ENCODE measurements at places on chromosomes 2 and 18.

DNA sequence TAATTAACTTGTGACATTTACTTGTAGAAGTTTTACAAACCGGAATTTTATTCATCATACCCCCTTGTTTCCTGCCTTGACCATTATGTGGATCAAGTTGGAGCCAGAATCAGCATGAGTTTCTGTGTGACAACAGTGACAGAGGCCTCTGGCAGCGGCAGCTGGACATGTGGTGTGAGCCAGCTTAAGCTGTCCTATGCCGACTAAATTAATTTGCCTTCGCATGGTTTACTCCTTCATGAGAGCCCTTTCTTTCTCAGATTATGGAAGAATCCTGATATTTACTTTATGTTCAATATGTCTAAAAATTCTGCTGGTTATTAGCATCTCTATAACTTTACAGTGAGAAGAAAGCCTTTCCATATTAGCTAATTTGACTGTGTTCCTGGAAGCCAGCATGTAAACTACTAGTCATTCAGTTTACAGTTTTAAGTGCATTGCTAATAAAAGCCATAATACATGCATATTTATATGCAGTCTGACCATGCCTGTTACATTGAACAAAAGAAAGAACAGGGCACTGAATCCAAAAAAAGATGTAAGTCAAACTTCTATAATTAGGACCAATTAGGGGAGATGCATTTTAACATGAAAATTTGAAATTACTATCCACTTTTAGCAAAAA is 495.8 kb upstream of the ACVR2A start:
- DNase-seq, result no peak

DNA sequence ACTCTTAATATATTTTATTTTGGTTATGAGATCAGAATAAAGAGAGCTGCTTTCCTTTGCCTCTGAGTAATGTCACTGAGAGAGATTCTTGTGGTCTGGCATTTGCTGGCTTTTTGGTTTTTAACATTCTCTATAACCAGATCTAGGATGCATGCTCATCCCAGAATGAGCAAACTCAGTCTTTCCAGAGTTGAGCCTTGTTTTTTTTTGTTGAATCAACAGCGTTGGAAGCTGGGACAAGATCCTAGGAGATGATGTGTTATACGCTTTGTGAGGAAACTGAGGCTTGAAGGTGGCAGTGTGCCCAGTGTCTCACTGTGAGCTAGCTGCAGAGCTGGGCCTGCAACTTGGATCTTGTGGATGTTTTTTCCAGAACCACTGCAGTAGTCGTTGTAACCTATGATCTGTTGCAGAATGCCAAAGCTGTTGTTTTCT is 19.5 kb downstream of the MYO1B start:
- no peak for DNase-seq

DNA sequence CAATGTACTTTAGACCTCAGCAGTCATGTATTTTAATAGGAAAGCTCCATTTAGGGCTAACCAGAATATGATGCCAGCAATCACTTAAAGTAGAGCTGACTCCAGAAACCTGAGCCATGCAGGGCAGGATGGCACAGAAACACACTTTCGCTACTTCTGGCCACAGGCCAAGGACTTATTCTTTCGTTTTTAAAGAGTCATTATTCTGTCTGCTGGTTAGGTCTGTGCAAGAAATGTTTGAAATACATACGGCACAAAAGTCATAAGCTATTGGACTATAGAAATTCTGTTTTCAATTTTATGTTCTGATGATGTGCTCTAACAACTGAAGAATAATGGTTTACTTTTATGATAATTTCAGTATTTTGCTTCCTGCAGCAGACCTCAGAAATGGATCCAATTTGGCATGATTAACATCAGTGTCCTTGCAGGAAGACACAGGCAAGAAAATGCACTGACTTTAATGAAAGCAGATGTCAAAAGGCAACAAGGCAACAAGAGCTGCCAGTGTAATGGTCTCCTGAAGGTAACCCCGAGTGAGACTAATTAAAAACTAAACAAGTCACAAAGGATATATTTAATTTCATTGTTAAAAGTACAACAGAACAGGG is 114.4 kb upstream of the CHRNA1 start:
- DNase-seq, result no peak

GRCh38 chr2:241261628-241262027 is 53.8 kb downstream of the HDLBP start:
- DNase-seq, result no peak

DNA sequence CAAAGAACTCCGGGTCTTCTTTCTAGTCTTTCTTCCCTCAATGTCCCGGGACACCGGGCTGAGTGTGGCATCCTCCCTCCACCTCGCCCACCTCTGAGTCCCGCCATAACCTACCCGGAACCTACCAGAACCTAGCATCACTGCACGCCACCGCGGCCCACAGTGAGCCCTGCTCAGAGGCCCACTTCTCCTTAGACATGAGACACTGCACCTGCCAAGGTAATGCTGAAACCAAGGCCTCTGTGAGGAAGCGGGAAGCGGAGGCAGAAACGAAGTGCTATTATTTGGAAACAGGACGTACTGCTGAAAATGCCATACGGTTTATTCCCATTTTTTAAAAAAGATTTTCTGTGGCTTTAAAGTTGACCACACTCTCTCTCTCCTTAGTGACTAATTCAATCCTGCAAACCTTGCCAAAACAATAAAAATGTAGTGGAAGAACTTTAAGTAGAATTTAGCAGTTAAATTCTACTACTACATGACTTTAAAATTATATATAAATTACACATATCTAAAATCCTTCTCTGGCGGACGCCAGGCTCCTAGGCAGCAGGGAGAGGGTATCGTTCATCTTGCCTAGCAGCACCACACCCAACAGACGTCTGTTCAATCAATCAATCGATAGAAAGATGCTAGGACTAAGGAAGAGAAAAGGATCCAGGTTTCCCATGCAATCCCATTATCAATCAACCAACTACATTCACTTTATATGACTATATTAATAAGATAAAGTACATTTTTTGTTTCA is 82.0 kb downstream of the ZNF516 start:
- DNase-seq, result no peak

DNA sequence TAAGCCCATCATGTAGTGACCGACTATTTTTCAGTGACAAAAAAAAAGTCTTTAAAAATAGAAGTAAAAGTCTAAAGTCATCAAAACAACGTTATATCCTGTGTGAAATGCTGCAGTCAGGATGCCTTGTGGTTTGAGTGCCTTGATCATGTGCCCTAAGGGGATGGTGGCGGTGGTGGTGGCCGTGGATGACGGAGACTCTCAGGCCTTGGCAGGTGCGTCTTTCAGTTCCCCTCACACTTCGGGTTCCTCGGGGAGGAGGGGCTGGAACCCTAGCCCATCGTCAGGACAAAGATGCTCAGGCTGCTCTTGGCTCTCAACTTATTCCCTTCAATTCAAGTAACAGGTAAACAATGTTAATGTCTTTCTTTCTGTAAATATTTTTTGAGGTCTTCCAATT is at the start of gene CD28:
CD28 (plus strand) TSS at position 237 of the 400 bp plus-strand sequence; CDS start at position 295, 58 bp downstream.
- no peak for DNase-seq

DNA sequence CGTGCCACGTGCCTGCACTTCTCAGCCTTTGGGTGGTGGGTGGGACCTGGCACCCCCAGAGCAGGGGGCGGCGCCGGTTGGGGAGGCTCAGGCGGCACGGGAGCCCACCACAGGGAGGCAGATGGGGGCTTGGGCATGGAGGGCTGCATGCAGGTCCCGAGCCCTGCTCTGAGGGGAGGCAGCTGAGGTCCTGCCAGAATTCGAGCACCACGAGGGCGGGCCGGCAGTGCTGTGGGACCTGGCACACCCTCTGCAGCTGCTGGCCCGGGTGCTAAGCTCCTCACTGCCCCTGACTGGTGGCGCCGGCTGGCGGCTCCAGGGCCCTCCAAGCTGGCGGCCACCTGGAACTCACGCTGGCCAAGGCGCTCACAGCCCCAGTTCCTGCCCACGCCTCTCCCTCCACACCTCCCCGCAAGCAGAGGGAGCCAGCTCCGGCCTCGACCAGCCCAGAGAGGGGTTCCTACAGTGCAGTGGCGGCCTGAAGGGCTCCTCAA is 1176.8 kb upstream of the GYPC start:
- no peak for DNase-seq

GRCh38 chr2:127596311-127597045 is 49.5 kb upstream of the GPR17 start:
- DNase-seq, result peak; percentile 19

DNA sequence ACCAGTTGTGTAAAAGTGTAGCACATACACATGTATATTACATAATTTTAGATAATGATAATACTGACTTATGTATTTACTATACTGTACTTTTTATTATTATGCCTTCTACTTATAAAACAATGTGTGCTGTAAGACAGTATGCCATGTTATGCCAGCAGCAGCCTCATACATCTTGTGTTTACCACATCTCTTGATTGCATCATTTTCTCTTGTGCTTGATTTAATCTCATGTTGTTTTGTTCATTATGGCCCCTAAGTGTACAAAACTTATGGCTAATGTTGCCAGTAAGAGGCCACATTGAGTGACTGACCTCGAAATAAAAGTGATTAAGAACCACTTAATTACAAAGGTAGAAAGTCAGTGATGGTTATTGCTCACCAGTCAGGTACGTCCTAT is 128.0 kb upstream of the SP5 start:
- no peak for DNase-seq

DNA sequence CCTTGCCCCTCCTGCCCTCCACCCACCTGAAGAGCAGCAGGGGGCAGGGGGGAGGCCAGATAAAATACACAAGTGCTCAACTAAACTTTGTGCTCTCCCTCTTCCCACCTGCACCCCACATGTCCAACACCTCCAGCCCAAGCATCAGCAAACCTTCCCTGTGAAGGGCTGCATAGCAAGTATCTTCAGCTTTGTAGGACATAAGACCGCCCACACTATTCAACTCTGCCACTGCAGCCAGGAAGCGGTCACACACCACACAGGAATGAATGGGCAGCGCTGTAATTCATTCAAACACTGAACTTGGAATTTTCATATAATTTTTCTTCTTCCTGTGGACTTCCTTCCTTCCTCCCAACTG is 27.5 kb downstream of the TFCP2L1 start:
- DNase-seq, result no peak

DNA sequence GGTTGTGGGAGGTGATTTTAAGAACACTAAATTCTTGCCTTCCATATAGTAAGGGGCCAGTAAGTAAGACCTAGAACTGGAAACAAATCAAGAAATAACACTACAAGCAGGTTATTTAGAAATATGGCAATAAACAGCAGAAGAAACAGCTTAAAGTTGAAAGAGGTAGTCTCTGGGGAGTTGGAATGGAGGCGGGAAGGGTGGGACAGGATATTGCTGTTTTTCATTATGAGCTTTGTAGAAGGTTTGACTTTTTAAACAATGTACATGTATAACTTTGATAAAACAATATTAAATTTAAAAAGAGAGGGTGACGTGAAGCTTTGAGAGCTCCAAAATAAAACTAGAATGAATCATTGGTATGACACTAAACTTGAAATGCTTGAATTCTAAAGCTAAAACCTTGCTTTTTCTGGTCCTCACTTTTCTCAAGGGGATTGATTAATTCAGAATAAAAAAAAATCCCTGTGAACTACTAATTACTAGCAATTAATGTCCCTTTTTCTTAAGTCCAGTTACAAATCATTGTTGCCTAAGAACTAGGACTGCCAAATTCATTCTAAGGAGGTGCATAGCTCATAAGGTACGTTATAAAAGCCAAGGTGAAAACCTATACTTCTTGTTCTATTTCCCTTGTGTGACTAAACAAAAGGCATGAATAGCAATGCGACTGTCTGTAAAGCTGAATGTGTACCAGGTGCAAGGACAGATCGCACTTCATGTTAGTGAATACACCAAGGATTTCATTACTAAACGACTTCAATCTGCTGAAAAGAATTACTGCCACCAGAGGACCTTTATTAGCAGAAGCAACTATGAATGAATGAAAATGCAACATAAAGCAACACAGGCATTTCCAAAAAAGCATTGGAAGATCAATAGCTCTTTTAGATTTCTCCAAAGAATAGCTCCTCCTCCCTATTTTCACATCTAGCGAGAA is 177.5 kb downstream of the RBM43 start:
- DNase-seq, result no peak

DNA sequence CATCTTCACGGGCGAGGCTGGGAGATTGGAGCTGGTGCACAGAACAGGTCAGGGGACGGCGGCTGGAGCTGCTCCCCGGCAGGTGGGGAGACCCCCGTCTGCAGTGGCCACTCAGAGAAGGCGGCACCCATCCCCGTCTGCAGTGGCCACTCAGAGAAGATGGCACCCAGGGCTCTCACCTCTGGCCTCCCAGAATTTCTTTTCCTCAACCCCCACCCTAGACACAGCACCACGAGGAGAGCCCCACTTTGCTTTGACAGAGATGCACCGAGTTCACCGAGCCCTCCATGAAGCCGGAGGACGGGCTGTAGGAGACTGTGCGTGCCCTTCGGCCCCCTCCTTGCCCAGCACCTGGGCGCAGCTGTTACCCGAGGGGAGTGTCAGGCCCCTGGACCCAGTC is 201.6 kb upstream of the SALL3 start:
- DNase-seq, result peak; percentile 46

DNA sequence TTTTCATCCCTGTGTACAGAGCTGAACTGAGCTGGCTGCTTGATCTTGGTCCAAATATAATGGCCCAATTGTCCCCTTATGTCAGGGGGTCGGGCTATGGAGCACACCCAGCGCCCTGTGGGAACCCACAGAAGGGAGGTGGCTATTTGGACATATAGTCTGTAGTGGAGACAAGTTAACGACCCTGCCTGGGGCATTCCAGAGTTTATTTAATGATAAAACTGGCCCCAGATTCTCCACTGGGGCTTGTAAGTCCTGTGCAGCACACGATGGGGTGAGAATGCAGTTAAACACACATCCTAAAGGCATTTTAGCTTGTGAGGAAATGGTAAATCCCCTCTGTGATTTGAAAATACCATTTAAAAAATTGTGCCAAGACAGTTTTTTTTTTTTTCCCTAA is 72.9 kb downstream of the QPCT start:
- no peak for DNase-seq

DNA sequence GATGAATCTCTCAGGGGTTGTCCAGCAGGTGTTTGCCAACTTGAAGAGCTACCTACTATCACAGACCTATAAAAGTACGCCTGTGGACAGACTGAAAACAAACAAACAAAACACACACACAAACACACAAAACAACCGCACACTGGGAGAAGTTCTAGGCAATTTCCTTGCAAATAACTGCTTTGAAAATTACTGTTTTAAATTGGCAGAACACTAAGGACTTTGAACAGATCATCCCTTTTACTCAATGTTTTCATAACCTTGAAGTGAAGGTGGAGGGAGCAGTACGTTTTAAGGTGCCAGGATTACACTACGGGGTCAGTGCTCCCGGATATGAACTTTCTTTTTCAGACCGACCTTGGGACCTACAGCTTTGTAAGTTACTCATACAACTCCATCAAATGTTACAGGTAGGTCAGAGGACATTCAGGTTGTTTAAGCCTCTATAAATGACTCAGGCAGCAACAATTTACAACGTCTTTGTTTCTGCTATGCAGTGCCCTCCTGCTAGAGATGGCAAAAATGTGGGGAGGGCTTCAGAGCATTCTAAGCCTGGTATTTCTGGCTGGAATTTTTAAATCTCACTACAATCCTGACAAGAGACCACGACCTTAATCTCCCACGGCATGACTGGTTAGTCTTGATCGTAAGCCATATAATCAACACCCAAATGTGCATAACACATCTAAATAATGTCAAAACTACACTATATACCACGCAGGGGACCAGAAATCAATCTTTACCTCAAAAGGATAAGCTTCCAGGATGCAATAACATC is 1.4 kb upstream of the SLC20A1 start:
- DNase-seq, result peak; percentile 33

- DNase-seq, result peak; percentile 43
These were observed 6.9 kb upstream of the PARD3B start for GRCh38 chr2:204538182-204539018.

GRCh38 chr2:197208024-197208423 is 102.6 kb downstream of the ANKRD44 start:
- no peak for DNase-seq

All from H7 (cell line).